Stimulated activated CD8-positive, alpha-beta memory T cell treated with anti-CD3 and anti-CD28 coated beads, Interleukin-7, amount 100 ng/mL, for 24 hours (primary cell): ENCODE measurements at places on chromosomes 1 and 21.
A peak's percentile ranks its signal among the peaks of the same experiment; 100 is the strongest.

GRCh38 chr1:210302501-210302900 lies 26.2 kb upstream of the HHAT start:
- DNase-seq, result no peak

DNA sequence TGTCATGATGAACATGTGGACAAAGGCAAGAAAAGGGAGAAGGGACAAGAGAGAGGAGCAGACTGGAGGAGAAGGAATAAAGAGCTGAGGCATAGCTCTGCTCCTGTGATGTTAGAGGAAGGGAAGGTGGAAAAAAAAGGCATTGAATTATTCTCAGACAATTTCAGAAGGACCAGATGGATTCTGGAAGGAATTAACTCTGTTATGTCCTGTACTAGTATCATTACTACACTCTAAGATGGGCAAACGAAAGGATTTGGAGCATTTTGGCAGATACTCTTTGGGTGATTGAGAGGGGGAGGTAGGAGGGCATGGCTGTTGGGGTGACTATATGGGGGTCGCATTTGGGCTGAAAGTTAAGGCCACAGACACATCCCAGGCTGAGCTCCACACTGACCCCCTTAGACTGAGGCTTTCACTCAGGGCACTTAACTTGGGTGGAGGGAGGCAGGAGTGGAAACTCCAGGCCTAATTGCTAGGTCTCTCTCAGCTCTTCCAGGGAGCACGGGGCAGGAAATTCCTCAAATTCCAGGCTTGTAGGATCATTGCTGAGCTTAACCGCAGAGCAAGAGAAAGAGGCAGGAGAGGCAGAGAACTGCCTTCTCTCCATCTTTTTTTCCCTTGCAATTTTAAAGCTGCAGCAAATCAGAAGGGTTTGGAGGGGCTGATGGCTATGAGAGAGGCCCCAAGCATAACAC lies 25.9 kb downstream of the KIRREL1 start:
- no peak for DNase-seq

DNA sequence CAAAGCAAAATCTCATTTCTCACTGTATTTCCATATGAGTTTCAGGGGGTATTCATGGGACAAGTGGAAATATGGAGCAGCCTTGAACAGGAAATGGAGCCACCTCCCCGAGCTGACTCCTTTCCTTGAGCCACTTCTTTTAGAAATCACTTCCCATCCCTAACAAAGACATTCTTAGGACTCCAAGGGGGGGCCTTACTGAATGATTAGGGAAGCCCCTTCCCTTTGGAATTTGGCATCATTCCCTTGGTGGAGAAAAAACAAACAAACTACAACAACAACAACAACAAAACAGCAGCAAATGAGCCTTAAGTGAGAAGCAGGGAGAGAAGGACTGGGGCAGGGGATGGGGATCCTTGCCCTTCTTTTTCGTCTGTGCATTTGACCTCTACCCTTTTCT lies 278.3 kb downstream of the ZNF648 start:
- DNase-seq, result no peak

GRCh38 chr1:66298464-66298863 lies 235.5 kb upstream of the SGIP1 start:
- DNase-seq, result no peak

DNA sequence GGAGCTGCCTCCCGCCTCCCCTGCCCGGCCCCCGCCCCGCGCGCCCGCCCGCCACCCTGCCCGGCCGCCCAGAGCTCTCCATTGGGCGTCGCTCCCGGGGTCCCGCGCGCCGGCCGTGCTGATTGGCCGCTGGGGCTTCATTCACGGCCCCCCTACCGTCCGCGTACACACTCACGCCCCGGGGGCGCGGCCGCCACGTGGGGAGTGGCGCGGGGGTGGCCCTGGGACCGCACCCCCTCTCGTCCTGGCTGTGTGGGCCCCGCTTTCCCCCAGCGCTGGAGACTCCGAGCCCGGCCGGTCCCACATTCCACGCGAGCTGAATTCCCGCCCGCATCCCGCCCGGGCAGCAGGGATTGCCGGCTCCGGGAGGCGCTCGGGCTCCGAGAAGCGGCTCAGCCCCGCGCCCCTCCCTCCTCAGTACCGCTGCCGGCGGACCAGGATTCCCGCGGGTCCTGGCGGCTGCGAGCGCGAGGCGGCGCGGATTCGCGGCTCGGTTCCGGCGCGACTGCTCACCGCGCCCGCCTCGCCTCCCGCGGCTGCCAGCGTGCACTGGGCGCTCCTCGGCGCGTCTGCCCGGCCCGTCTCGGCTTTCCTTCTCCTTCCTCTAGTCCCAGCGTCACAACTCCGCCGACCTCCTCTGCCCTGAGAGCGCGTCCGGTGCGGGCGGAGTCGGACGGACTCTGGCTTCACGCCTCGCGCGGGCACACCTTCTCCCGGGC lies 450 bp upstream of the POU3F1 start:
- DNase-seq, result peak; percentile 61

- no peak for DNase-seq
Observed at GRCh38 chr1:39898648-39899603, 2.8 kb downstream of the MYCL start.

DNA sequence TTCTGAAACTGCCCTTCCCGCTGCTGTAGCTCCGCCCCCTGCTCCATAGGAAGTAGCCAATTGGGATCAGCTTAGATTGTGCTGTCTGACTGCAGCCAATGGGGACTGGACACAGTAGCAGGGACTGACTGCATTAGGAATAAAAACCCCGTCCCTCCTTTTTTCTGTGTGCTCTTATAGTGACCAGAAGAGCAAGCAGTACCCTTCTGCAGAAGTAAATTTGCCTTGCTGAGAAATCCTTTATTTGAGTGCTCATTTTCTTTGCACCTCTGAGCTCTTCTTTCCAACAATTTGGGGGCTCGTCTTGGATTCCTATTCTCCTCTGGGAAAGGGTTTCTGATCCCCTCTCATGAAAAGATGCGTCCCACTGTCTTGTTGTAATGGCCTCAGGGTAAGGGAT lies 16.2 kb downstream of the OR2L13 start:
- DNase-seq, result no peak

GRCh38 chr1:156858959-156859522 lies at the start of gene INSRR:
Gene INSRR (minus strand): TSS chr1:156859117. CDS start chr1:156858621, 496 bp downstream.
- DNase-seq, result no peak
